ENCODE measurements at places on chromosomes 13 and 19. TPM values are rescaled to one million over a fixed set of nuclear protein-coding genes. Genes with fewer than 3 reads are reported as not detected.

The BCL2L12 gene
- 61.3 TPM for total RNA-seq

The PRR36 gene
- 17.6 TPM for total RNA-seq

The CARS2 gene
- total RNA-seq, result 39.0 TPM

The PINLYP gene
- total RNA-seq, result 4.3 TPM

DNA sequence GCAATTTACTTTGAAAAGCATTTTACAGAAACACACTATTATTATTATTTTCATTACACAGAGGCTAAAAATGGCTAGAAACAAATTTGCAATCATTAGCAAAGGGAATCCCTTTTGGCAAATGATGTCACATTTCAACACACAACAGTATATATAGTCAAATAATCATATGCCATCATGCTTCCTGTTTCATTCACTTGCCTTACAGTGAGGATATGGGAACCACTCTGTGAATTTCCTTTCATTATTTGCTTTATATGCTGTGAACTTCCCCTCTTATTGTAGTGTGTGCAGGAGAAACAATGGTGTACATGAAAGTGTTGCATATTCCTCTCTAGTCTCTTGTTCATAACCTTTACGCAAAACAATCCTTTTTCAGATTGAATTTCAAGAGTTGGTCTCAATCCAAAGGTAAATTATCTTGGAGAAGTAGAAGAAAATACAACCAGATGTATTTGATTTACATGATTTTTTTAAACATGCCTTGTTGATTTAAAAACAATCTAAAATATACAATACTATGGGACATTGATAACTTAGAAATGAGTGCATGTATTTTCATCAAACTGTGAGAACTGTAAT lies 657.3 kb downstream of the EFNB2 start:
- no peak for DNase-seq

DNA sequence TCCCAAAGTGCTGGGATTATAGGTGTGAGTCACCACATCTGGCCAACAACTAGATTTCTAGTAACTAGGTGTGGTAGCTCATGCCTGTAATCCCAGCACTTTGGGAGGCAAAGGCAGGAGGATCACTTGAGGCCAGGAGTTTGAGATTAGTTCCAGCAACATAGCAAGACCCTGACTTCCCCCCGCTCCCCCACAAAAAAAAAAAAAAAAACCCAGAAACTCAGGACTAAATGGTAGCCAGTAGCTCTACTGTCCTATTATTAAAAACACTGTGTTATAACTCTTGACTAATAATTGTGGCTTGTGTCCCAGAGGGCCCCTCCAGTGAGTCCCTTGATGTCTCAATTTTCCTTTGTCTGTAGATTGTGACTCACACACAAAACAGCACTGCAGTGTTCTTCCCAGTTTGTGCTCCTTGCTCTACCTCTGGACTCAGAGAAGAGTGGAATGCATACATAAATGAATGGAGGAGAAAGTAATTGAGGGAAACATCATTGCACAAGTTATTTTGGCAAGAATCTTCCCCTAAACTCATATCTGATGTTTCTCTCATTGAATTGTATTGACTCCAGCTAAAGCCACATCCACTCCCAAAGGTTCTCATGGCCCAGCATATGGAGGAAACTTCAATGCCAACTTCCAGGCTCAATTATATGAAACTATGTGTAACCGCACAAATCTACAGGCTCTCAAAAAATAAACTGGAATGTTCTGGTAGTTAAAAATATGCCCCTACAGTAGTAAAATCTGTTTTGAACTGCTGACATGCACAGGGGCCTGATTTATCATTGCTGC lies 8.8 kb downstream of the TPT1 start:
- no peak for DNase-seq

DNA sequence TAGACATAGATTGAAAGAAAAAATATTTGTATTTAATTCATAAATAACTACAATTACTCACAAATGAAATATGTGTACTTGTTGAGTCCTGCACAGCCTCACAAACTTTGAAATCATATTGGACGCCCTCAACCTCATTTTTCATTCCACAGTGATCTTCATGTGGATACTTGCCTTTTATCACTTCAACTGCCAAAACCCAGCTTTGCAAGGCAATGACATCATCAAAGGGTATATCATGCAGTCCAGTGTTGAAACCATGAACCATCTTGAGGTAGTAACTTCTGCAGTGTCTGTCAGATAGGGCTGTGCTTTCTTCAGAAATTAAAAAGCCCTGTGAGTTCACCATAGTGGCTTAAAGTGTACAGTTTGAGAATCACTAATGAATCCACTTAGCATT lies 82.2 kb downstream of the HS6ST3 start:
- no peak for DNase-seq

- DNase-seq, result no peak
These were observed 72.3 kb downstream of the KCTD12 start for GRCh38 chr13:76813891-76814290.

DNA sequence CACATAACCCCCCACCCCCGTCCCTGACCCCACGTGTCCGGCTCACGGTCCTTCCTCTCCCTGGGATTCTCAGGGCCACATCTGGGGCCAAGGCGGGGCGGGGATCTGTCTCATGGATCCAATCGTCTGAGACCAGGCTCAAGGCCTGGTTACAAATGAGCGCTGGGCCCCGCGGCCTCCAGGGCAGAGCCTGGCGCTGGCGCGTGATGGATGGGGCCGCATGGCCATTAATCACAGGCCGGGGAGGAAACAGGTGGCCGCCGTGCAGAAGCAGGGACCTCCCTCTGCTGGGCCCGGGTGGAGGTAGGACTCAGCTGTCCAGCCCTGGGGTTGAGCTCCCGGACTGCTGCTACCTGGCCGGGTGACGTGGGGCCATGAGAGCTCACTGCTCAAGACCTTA lies 5.8 kb upstream of the TLE5 start:
- DNase-seq, result no peak

GRCh38 chr13:113153810-113154748 lies 4.4 kb upstream of the PROZ start:
- DNase-seq, result peak; percentile 64

- no peak for DNase-seq
These were observed 114.0 kb upstream of the KL start for GRCh38 chr13:32902029-32902780.

GRCh38 chr19:36771261-36772231 lies 1.1 kb downstream of the ZNF850 start:
- DNase-seq, result peak; percentile 96
